ENCODE measurements at places on chromosomes 4 and X.

DNA sequence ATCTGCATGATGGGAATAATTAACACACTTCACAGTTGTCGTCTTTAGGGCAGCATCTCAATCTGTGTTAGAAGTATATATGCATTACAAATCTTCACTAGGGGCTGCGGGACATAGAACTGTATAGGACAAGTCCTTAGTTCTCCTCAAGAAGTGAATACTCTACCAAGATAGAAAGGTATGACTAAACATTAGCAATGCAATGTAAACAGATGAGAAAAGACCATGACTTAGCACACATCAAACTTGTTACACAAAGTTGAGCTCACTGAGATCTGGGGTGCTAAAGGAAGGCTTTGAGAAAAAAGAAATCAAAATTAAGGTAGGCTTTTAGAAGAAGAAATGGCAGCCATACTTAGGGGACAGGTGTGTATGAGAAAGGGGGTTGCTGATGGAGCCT is 182.1 kb upstream of the MAP3K15 start:
- no peak for DNase-seq

DNA sequence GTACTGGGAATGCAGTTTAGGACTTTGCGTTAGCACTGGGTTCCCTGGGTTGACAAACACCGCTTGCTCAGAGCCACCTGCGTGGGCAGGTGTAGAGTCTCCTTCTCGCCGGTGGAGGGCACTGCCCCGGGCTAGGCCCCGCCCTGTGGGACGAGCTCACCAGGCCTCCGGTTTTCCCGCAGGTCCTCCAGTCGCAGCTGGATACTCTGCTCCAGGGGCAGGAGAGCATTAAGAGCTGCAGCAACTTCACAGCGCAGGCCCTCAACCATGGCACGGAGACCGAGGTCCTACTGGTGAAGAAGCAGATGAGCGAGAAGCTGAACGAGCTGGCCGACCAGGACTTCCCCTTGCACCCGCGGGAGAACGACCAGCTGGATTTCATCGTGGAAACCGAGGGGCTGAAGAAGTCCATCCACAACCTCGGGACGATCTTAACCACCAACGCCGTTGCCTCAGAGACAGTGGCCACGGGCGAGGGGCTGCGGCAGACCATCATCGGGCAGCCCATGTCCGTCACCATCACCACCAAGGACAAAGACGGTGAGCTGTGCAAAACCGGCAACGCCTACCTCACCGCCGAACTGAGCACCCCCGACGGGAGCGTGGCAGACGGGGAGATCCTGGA is 49.2 kb upstream of the MND1 start:
- no peak for DNase-seq

GRCh38 chr4:54543088-54543795 is 114.5 kb upstream of the KIT start:
- DNase-seq = no peak

- DNase-seq = no peak
These were observed 93.5 kb upstream of the UCP1 start for GRCh38 chr4:140662082-140662869.

DNA sequence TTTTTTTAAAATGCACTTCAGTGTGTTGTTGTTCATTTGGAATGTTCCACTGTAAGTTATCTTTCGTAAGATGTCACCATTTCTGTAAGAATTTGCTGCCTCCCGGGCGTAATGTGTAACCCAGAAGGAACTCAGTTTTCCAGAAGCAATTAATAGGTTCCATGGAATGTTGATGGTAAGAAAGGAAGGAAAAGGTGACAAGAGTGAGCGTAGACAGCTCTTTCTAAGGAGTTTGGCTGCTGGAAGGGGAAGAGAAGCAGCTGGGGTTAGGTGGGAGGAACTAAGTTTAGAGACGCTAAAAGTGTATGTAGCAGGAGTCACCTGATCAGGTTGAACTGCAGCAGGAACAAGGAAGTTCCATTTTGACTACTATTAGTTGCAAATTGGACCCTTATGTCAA is 35.9 kb downstream of the PNMA5 start:
- DNase-seq = no peak

GRCh38 chrX:39601231-39602177 is 496.3 kb downstream of the BCOR start:
- no peak for DNase-seq

- DNase-seq = no peak
These were observed 94.6 kb downstream of the HPGD start for GRCh38 chr4:174427571-174428140.

- DNase-seq = no peak
These were observed 77.7 kb downstream of the PPP2R2C start for GRCh38 chr4:6394671-6395081.

DNA sequence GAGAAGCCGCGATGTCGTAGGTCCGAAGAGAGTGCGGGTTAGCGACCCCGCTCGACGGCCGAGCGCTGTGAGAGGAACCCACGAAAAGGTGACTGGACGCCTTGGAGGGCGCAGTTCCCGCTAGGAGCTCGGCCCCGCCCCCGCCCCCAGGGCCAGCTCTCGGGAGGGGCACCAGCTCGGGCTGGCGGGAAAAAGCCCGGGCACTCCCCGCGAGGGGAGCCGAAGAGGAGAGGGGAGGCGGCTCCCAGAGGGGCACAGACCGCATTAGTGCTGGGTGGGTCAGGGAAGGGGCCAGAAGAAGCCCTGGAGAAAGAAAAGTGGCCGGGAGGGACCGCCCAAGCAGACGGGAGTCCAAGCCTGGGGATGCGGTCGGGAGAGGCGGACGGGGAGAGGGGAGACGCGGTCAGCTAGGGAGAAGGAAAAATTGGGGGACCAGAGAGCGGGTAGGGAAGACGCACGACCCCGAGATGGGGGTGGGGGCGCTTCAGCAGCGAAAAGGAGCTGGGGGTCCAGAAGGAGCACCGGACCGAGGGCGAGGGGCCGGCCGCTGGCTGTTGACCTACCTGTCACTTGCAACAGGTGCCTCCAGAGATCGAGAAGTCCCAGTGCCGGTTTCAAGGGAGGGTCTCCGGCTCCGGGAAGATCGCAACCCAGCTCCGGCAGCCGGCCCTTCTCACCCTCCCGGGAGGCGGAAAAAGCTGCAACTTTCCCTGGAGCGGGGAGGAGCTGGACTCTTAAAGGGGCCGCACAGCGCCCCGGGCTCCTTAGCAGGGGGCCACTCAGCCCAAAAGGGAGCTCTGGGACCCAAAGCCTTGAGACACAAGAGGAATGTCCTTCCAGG is at the start of gene SYTL4:
Gene SYTL4 (minus strand): TSS at position 681 of the 841 bp plus-strand sequence. CDS start 30,084 bp downstream, outside the sequence.
- DNase-seq = no peak

DNA sequence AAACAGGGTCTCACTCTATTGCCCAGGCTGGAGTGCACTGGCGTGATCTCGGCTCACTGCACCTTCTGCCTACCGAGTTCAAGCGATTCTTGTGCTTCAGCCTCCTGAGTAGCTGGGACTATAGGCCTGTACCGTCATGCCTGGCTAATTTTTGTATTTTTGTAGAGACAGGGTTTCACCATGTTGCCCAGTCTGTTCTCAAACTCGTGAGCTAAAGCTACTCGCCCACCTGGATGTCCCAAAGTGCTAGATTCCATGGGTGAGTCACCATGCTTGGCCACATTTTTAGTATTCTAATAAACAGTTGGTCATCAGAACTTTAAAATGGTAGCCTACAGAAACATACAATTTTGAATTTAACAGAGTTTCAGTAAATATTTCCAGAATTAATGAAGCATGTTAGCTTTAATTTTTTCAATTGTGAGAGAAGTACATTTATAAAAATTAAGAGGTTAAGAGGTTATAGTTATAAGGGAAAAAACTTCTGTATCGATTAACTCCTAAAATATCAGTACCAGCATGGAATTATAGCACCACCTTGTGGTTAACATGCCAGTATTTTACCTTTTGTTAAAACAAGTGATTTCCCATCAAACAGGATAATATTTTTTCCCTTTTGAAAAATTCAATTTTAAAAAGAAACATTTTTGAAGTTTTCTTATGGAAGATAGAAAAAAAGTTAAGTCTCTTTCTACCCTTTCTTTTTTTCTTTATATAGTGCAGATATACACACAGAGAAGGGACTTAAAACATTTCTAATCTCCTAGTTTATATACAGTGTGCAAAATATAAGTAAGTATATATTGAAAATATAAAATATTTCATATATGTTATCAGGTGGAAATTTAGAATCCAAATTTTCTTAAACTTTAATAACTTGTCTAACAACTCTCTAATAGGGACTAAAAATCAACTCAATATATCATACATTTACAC is 35.4 kb downstream of the CEP44 start:
- DNase-seq = no peak

GRCh38 chr4:118032691-118033090 is 1.6 kb upstream of the NDST3 start:
- no peak for DNase-seq

DNA sequence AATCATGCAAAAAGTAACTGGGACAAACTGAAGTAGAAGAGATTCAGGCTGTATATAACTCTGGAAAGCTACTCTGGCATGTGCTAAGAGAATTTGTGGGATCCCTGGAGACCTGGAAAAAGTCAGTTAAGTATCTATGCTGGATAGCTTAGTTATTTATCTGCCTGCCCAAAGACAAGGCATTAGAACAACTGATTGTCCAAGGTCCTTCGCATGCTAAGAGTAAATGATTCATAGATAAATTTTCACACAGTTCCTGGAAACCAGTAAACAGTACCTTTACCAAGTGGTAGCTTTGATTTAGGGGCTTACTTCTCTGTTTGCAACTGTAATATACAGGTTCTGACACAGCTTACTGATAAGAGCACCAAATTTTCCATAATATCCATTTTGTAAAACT is 104.8 kb downstream of the ATP11C start:
- DNase-seq = no peak

- DNase-seq = no peak
These were observed 21.5 kb upstream of the GTPBP6 start for GRCh38 chrX:340121-340520.

DNA sequence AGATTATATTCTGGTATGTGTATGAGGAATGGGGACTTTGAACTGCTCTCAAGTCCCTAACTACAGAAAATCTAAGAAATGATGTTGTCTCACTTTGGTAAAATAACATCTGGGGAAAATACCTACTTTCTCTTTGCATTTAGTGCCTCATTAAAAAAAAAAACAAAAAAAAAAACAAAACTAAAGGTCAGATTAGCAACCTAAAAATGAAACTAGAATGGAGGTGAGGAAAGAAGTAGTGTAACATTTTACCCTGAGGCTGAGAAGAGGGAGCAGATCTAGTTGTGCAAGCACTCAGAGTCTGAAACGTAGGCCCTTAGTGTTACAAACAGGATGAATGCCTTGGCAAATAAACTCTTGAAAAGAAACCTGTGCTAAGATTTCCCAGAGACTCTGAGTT is 56.0 kb downstream of the VGLL1 start:
- DNase-seq = no peak

DNA sequence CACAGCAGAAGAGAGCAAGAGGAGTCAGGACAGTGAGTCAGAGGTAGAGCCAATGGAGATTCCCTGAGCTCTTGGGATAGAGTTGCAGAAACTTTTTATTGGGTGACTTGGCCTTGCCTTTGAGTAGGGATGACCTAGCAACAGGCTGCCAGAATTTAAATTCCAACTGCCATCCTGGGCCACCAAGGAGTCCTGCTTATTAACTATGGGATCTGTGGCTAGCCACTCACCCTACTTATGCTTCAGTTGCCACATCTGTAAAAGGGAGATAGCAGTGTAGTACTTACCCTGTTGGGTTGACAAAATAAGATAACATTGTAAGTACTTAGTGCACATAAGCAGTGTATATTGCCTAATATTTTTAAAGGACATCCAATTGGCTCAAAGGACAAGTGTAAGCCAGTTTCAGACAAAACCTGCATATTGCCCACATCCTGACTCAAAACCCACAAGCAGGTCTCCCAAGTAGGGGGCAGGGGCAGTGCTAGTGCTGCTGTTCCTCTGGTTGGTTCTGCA is 43.5 kb upstream of the TMEM164 start:
- no peak for DNase-seq

DNA sequence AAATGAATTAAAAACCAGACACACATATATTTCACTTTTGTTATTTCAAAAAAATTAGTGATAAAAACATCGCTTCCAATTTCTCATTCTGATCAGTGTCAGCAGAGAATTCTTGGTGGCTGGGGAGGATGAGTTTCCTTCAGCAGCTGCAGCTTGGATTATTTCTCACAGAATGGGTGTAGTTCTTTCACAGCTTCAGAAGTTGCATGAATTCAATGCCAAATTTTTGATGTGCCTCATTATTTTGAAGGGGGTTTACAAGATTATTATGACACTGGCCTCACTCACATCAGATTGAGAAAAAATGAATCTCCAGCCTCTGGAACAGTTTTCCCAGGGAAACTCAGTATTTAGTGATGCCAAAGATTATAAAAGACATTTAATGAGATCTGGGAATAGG is 184.9 kb upstream of the WDFY3 start:
- no peak for DNase-seq

- DNase-seq = peak; percentile 52
These were observed 667 bp downstream of the G3BP2 start for GRCh38 chr4:75672461-75673026.

GRCh38 chr4:85452058-85452731 is 22.8 kb upstream of the ARHGAP24 start:
- DNase-seq = no peak

- DNase-seq = no peak
These were observed 107.8 kb downstream of the EFNB1 start for GRCh38 chrX:68936608-68937007.

DNA sequence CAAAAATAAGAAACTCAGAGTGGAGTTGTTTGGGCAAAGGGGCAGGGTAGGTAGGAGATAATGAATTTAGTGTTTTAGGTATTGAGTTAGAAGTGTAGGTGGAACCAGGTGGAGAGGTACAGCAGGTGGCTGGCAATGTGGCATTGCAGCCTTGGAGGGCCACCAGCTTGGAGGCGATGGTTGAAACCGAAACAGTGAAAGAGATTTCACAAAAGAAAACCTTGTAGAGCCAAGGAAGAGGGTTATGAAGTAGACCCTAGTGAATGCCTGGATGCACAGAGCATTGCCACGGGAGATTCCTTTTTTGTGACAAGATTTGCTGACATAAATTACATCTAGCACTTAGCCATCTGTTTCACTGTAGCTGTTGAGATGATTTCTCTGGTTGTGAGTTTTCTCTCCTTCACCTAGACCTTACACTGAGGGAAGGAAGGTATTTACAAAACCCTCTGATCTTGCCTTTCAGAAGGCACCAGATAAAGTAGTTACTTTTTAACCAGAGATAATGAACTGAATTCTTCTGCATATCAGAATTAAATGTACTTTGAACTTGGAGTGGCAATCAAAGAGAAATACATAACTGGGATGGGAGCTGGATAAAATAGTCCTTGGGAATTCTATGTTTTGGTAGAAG is 104.1 kb upstream of the CASK start:
- no peak for DNase-seq

- no peak for DNase-seq
These were observed 81.8 kb downstream of the ASB9 start for GRCh38 chrX:15188039-15188438.

Data from C1 segment of cervical spinal cord (tissue), 14 donors.